AG08396 (cell line): ENCODE measurements at places on chromosomes 12 and 14.

DNA sequence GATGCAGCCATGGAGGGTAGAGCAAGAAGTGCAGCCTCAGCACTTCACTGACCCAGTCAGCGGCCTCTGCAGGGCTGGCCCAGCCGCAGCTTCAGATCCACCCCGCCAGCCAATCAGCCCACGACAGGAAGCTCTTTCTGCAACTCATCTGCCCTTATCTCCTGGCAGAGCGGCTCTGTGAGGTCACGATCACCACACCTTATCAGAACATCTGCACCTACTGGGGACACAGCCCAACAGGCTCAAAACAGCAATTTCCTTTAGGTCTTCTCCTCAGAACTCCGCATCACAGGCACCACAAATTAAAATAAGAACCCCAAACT, 287.3 kb downstream of the BCL11B start:
- no peak for DNase-seq

DNA sequence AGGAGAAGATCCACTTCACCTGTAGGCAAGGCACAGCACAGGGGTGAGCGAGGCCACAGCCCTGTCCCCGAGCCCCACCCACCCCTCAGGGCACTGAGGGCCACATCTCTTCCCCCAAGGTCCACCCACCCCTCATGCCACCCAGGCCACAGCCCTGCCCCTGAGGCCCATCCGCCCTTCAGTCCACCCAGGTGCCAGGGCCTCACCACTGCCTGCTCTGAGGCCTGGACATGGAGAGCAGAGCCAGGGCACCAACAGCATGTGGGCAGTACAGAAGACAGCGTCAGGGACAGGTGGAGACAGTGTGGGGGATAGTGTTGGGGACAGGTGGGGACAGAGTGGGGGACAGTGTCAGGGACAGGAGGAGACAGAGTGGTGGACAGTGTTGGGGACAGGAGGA, 138.3 kb downstream of the TMEM121 start:
- no peak for DNase-seq

DNA sequence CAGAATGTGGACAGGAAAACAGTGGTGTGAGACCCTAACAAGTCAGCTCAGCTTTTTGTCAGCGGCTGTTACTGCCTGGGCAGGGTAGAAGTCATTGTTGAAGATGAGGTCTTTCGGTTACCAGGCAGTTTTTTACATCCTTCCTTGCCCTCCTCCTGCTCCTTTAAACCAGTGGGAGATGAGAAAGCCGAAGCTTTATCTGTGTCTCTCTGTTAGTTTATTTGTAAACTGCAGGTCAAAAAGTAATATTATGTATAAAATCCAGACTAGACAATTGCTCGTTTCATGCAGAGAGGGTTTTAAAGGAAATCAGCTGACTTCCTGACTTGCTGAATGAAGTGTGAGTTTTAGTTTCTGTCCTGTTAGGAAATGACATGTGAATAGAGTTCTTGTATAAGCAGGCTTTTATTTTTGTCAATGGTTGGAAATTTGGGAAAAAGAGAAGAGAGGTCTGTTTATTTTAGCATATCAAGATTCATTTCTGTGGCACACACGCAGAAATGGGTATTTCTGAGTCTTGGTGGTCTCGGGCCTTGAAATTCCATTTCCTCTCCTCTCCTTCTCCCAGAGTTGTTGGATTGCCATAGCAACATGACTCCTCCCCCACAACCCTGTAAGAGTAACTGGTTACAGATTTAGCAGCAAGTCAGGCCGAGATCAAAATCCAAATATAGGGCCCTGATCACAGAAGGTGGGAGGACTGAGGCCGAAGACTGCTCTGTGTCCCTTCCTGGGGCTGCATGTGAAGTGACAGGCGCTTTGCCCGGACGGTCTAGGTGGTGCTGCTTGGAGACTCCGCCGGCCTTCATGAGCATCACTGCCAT, 60.8 kb downstream of the SAMD4A start:
- peak; percentile 67 for DNase-seq

DNA sequence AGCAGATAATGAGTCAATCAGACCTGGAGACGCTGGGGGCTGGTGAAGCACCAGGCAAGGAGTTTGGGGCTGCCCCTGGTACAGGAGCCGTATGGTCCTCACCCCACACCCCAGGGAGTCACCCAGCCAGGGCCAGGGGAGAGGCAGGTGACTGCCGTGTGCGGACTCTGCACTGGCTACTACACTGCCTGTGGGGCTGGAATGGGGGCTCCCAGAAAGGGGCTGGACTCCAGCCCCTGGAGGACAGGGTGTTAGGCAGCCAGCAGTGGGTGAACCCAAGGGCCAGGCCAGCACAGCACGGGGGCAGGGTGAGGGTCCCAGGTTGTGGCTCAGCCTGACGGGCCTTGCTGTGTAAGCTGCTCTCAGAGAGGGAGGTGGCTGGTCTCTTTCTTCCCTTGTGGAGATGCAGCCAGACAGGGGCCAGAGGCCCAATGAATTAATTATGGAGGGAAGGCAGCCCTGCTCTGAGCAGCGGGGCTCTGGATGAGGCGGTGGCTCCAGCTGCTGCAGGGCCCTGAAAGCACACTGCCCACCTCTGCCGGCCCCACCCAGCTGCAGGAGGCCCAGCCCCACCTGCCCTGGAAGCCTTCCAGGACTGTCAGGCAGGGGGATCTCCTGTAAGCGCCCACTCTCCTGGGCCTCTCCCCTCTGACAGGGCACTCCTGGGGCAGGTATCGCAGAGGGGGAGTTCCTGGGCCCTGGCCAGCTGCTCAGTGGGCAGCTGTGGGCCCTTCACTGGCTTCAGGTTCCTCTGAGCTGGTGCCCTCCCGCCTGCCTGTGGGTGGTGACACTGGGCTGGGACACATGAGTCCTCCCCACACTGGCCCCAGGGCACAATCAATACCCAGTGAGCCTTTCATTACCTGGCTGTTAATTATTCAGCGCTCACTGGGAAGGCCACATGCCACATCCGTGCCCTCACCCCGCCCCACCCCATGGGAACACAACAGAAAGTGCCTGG, 142.5 kb upstream of the C14orf180 start:
- peak; percentile 6 for DNase-seq

- DNase-seq, result no peak
Observed at GRCh38 chr12:48016373-48017020, 12.2 kb upstream of the COL2A1 start.

DNA sequence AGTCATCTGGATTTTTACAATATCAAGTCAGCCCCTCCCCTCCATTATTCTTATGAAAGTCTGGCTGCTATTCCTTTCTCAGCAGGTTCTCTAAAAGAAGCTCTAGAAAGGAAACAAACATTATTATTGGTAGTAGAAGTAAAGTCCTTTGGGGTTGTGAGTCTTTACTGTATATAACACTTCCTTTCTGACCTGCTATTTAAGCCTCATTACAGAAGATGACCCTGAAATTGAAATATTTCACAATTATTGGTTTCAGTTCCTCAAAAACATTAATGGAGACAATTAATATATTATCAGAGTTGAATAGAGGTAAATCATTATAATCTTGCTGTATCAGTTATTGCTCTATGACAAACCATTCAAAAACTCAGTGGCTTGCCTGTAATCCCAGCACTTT, 19.3 kb downstream of the PLEKHA5 start:
- DNase-seq, result no peak

- DNase-seq, result no peak
Observed at GRCh38 chr12:41333974-41334373, 145.9 kb downstream of the PDZRN4 start.

DNA sequence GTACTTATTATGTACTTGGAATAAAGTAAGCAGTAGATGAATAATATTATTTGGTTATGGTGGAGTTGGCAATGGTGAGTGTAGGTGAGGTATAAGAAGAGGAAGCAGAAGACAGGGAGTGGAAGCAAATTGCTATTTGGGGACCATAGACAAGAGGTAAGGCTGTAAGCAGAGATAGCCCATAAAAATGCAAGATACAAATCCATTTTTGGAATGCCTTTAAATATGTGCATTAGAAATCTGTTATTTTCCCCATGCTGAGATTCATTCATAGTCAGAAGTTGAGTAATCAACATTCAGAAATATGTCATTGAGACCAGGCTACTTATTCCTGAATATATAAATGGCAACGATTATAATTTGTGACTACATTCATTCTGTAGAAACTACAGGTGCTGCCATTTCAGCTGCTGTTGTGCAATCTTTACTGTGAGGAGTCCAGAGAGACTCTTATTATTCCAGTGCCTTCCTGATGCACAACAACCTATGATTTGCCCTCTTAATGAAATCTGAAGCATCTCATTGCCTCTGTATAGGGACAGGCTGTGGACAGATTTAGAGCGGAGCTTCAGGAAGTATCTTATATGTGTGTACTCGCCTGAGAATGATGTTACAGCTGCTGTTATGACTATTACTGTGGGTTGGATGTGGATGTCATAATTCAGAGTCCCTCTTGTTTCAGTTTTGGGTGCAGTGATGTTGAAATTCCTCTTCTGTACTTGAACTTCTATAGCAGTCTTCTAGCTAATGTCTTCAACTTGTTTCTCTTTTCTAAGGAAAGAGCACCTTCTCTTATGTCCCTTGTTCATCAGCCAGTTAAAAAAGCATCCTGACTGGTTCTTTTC, 173.8 kb downstream of the NAV3 start:
- no peak for DNase-seq

GRCh38 chr12:71810921-71811320, 28.6 kb upstream of the TBC1D15 start:
- no peak for DNase-seq

- DNase-seq, result no peak
Observed at GRCh38 chr12:130316251-130316650, 21.4 kb upstream of the PIWIL1 start.

GRCh38 chr14:73771848-73772638, 57.9 kb upstream of the PNMA1 start:
- peak; percentile 35 for DNase-seq

- DNase-seq, result peak; percentile 8
Observed at GRCh38 chr14:31297701-31298344, 90.2 kb upstream of the HECTD1 start.

DNA sequence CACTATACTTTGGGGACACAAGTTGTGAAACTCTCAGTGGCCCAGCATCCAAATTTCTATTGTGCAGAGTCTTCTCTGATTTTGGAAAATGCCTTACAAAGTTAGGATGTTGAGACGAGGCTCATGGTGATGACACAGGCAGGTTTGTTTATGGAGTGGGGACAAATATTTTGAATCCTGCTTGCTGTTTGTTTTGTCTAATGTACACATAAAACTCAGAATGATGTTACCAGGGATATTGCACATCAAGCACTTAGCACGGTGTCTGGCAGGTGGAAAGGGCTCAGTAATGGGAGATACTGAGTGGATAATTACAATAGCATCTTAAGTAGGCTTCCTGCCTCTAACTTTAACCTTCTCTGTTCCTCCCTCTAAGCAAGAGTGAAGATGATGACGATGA, 628.9 kb upstream of the TBX3 start:
- no peak for DNase-seq

DNA sequence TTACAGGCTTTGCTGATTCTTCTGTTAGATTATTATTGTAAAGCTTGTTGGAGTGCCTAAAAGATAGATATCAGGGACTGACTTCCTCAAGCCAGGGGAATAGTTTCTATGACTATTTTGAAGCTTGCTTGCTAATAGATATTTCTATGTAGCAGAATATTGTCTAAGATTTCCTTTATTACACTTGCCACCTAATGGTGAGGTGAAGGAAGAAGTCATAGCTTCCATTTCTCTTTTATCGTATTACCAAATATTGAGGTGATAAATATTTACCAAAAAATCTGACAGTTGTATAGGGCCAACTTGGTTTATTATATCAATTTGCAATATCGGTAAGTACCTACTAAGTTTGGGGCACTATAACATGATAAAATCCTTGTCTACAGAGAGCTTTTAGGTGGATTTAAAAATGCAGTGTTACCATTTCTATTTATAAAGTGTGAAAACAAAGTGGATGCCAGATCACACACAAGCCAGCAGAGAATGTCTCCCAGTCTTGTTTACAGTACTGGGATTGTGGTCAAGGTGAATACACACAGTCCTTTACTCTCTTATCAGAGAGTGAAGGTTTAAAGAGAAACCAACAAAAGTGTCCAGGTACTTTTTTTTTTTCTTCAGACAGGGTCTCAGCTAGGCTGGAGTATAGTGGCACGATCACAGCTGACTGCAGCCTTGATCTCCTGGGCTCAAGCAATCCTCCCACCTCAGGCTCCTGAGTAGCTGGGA, 137.9 kb downstream of the IGF1 start:
- DNase-seq, result no peak

DNA sequence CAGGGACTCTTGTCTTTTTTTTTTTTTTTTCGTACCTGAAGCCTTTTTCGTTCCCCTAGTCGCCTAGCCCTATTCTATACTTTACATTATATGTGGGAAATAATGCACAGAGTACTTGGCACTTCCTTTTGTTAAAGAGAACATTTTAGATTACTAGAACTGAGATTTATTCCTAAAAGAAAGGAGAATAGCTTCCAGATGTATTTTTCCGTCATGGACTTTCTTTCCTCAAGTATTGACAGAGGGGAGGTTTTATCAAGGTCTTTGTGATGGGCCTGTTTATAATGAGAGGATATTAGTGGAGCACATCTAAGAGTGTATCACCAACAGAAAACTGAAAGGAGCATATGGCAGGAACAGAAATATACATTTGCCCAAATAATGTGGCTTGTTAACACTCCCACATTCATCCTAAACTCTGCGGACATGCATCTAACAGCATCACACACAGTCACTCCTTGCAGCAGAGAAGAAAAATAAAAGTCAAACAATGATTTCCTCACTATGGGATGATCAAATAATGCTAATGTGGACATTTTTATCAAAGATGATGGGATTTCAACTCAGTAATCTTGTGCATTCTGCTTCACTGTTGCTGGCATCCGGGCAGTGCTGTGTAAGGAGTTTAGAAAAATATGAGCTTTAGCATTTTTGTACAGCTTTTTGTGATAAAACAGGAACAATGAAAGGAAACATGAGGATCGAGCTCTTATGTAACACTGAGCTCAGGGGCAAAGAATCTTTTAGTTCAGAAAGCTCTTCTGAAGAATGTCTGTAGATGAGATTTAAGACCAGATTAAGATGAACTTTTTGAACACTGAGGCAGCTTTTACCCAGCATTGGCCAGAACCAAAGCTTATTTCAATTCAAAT, 183.1 kb downstream of the EGLN3 start:
- no peak for DNase-seq

DNA sequence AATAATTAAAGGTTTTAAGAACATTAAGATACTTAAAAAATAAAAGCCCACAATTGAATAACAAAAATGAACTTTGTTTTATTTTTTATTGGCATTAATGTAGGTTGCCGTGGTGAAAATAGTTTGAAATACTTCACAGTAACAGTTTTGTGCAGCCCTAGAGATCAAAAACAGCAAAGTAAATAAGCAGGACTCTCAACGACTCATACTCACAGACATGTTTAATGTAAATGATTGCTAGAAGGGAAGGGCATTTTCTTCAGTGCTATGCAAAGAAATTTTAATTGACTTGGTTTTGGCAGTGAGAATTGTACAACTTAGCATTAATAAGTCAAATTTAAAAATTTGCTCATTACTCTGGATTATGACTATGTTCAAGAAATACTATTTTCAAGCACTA, 16.0 kb downstream of the TRMT5 start:
- DNase-seq, result no peak
